GM04503 (cell line): ENCODE measurements at places on chromosomes 12 and 14.

DNA sequence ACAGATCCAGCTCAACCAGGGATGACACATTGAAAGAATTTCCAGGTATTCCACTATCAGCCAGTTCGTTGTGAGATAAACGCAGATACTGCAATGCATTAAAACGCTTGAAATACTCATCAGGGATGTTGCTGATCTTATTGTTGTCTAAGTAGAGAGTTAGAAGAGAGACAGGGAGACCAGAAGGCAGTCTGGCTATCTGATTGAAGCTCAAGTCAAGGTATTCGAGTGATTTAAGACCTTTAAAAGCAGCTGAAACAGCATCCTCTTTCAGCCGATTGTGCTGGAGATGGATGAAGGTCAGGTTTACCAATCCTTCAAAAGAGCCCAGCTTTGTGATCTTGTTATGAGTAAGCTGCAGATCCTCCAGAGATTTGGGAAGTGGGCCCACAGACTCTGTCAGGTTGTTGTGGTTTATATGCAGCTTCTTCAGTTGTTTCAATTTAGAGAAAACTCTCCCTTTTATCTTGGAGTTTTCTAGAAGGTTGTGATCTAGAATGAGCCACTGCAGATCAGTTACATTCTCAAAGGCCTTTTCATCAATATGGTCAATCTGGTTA, 3.0 kb downstream of the LUM start:
- DNase-seq, result no peak

GRCh38 chr14:75543253-75543652, 21.0 kb downstream of the BATF start:
- no peak for DNase-seq

GRCh38 chr14:56416213-56416612, 163.4 kb upstream of the TMEM260 start:
- DNase-seq, result no peak

DNA sequence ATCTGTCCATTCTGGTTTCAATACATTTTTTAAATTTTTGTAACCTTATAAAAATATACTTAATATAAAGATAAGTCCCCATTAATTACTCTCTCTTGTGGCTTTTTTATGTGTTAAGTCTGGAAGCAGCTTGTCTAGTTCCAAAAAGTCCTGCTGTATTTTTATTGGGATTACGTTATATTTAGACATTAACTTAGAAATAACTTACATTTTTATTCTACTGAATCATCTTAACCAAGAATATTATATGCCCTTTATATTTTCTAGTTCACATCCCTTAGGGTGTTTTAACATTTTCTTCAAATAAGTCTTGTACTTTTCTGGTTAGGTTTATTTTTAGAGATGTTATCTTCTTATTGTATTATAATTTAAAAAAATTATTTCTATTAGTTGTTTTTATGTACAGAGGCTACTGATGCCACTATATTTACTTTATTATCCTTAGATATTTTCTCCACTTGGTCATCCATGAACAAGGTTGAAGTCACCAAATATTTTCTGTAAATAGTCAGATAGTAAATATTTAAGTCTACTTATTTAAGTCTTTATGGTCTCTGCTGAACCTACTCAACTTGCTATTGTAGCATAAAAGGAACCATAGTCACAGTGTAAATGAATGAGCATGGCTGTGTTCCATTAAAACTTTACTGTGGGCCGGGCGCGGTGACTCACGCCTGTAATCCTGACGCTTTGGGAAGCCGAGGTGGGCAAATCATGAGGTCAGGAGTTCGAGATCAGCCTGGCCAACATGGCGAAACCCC, 132.4 kb upstream of the NEDD1 start:
- no peak for DNase-seq

- no peak for DNase-seq
Measured at GRCh38 chr12:69108037-69108436, 131.3 kb upstream of the CPSF6 start.

- DNase-seq, result no peak
Measured at GRCh38 chr12:24562771-24563431, 386.0 kb downstream of the BCAT1 start.

DNA sequence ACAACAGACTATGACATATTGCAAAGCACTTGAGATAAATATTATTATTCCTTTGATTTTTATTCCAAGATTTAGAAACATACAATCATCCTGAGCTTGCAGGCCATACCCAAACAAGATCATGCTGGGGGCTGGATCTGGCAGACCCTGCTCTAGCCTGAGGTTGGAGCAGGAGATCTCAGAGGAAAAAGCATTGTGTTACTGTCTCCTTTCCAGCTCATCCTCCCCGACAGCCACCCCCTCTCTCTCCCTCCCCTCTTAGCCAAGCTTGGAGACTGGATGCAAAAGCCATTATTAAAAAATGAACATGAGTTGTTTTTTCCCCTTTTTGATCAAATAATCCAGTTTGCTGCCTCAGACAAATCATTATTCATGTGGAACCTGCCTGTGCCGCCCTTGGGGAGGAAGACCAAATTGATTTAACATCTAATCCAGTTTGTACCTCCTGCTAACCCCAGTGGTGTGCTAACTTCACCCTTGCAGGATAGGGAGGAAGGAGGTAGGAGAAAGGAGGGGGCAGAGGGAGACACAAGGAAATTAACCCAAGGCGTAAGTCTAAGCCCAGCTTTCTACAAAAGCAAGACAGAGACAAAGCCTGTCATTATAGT, 565.8 kb upstream of the TBX3 start:
- DNase-seq, result no peak

- DNase-seq, result no peak
Measured at GRCh38 chr14:23174296-23175184, 8.9 kb downstream of the SLC7A8 start.

- no peak for DNase-seq
Measured at GRCh38 chr14:85115921-85116320, 414.0 kb upstream of the FLRT2 start.

DNA sequence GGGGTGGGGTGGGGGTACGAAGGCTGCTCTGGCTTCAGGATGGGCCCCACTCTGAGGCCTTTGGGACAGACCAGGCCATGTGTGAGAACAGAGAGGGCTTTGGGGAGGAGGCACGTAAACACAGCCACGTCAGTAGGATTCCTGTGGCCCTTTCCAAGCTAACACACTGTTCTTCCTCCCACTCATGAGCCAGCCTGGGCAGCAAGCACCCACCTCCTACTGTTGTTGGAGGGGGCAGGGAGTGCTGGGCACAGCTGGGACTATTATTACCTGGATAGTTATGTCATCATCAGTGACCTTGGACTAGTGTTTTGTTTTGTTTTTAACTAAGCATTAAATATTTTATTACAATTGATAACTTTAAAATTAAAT, 5.3 kb downstream of the CHGA start:
- DNase-seq, result no peak

- DNase-seq, result no peak
Measured at GRCh38 chr12:50859621-50860310, 17.0 kb downstream of the TMPRSS12 start.

DNA sequence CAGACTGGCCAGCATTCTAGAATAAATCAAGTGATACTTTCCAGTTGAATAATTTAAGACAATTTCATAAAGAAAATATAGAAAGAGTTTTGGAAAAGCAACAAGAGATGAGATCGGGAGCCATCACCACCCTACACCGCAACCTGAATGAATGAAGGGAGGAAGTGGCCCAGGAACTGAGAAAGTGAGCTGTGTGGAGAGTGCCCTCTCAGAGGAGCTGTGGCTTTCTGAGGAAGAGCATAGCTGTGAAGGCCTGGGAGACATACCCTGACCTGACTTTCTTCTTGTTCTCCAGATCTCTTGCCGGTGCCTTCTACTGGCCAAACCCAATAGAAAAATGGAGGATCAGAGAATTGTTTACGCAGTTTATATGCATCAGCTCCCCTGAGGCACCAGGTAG, 79.3 kb upstream of the TSPAN8 start:
- no peak for DNase-seq

DNA sequence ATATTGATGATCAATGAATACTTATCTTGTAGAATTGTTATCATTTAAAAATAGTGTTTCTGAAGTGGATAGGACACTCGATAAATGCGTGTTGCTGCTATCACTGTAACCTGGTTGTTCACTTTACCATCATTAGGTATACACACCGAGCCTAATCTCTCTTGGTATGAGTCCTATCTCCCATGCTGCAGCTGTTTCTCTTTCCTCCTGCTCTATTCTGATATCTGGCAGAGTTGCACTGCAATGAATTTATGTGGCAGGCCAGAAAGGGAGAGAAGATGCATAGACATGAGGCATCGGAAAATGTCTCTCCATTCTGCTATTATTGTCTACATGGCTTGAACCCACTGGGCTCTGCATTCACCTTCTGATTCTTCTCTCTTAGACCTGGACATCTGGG, 26.7 kb downstream of the KCNK10 start:
- no peak for DNase-seq

DNA sequence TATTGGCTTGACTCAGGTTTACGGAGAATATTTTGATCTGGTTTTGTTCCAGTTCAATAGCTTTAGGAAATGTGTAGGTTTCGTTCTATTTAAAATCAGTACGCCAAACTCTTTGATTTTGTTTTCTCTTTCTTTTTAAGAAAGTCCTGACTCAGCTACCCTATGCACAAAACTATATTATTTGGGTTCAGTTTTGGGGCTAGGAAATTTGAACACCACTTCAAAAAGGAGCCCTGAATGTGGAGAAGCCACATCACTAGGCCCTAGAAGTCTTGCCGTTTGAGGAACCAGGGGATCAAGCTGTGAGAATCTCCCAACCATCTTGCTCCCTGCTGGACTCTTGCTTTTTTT, 168.2 kb upstream of the BCL2L14 start:
- DNase-seq, result no peak

DNA sequence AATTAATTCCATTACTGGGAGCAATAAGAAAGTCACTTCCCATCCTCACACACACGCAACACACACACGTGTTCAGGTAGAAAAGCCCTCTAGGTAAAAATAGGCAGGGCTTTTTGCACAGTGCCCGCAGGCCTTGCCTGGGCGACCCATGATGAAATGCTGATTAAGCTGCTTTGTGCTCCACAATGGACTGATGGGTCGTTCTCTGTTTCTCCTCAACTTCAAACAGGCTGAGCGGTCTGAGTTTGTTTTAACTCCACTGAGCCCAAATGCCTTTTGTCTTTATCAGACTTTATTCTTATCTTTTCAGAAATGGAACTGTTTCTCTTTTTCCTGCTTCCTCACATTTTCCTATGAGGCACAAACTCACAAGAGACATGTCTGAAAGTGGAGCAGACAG, 9.4 kb upstream of the DACT1 start:
- DNase-seq, result no peak

GRCh38 chr14:23670481-23670880, 34.3 kb downstream of the DHRS2 start:
- DNase-seq, result no peak

DNA sequence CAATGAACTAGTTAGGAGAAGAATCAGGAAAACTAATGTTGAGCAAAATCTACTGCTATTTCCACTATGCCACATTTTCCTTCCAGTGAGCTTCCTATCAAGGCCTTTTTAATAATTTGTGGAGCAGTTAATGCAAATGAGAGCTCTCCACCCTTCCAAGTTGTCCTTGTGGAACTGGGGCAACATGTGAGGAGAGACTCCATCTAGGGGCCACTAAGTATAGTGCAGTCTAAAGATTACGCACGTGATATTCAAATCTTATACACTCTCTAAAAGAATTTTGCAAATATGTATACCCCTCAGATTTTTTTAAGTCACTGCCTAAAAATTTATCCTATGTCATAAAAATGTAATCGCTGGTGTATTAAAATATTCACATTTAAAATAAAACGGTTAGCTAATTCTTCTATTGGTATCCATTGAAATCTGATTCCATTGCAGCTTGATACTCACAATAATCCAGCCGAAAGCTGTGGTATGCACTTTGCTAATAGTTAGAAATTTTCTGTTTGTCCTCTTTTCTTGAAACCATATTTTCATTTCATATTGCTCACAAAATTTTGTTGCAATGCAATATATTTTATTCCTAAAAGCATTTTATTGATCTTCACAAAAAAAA, 100.1 kb downstream of the PAH start:
- no peak for DNase-seq

GRCh38 chr14:99041820-99042174, 230.2 kb downstream of the BCL11B start:
- DNase-seq, result no peak

- no peak for DNase-seq
Measured at GRCh38 chr12:207804-208203, 6.2 kb downstream of the SLC6A12 start.

DNA sequence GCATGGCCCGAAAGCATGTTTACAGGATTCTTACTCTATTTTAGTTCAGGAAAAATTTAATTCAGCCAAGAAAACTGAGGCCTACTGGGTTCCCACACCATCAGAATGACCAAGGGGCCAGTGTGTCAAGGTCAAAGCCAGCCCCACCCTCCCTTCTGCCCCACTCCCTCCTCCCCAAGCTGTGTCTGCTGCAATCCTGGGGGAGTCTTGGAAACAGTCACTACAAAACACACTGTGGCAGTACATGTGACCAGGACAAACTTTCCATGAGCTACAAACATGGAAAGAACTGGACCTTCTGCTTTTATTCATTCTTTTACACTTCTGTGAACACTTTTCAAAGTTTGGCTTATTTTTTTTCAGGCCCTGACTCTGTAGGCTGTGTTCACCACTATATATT, 1228.8 kb upstream of the TMEM132C start:
- DNase-seq, result no peak

DNA sequence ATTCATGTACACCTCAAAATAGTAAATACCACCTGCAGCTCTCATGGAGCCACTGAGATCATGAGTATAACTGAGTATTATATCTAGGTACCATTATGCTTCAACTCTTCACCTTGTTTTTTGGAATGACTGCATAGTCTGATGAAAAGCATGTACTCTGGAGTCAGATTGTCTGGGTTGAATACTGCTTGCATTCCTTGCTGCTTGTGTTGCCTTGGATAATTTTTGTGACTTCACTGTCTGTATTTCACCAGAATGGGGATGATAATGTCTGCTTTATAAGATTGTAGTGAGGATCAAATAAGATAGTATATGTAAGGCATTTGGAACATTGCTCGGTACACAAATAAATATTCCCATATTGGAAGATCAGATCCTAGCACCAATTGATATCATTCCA, 54.2 kb downstream of the SUSD6 start:
- DNase-seq, result no peak

DNA sequence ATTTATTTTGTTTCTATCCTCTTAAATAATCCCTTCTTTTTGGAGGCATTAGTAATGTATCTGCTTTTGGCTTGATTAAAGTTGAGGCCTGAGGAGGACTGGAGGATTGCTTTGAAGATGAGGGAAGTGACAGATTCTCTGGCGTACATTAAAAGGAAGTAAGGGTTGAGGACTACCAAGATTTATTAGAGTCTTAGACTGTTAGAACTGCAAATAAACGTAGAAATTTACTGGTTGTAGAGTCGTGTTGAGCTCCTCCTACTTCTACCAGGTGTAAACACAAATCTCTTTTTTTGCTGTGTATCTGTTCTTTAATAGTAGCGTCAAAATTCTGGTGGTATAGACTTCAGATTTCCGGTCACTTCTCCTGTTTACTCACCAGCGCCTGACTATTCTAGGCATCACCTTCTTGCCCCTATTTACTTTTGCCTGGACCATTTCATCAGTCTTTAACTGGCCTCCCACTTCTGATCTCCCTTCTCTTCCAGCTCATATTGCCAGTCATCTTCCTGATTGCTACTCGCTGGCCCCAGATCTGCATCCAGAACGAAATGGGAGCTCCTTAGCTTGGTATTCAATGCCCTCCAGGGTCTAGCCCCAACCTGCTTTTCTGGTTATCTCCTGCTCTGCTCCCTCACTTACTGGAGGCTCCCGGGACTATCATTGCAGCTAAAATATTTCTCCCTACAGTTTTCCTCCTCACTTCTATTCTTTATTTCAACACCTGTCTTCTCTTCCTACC, 8.4 kb upstream of the EID3 start:
- DNase-seq, result no peak
